ENCODE measurements at places on chromosomes 1 and 21. TPM values are rescaled to one million over a fixed set of nuclear protein-coding genes. Genes with fewer than 3 reads are reported as not detected.
A peak's percentile ranks its signal among the peaks of the same experiment; 100 is the strongest.

DNA sequence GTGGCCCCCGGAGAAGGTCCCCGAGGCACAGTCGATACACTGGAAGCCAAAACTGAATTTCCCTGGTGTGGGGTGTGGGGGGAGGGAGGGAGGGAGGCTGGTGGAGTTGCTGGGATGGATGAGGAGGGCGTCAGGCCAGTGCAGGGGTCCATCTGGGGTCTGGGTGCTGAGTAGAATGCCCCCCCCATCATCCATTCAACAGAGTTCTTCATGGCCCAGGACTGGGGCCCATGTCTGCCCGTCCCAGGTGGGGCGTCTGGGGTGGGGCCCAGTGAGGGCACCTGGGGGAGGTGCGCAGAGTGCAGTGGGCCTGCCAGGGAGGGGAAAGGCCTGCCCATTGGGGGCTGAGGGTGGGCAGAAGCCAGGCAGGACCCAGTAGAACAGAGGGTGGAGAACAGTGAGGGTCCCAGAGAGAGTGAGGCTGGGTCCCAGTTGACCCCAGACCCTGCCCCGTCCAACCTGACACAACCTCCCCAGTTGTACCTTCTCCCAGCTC lies 1.9 kb downstream of the TNFRSF18 start:
- peak; percentile 29 for DNase-seq

Gene PAX7
- total RNA-seq: not detected

Gene DIRAS3
- total RNA-seq: 2.2 TPM

Gene IL19
- total RNA-seq: not detected

- no peak for DNase-seq
Measured at GRCh38 chr1:220137019-220137786, 43.3 kb downstream of the IARS2 start.

Gene TRIM58
- total RNA-seq: 1.3 TPM

Gene KTI12
- 7.9 TPM for total RNA-seq

- no peak for DNase-seq
Measured at GRCh38 chr21:22650226-22650625, 1652.0 kb downstream of the NCAM2 start.

Gene C8B
- total RNA-seq: not detected

- DNase-seq: no peak
Measured at GRCh38 chr1:112971006-112971405, 15.0 kb upstream of the SLC16A1 start.

GRCh38 chr1:3470650-3471355 lies 16.3 kb downstream of the ARHGEF16 start:
- peak; percentile 69 for DNase-seq

Gene TMEM82
- not detected for total RNA-seq

- no peak for DNase-seq
Measured at GRCh38 chr1:109926662-109927300, 16.1 kb downstream of the CSF1 start.

- DNase-seq: no peak
Measured at GRCh38 chr1:212967801-212968200, 17.5 kb downstream of the VASH2 start.

GRCh38 chr1:211192227-211192626 lies 58.3 kb upstream of the KCNH1 start:
- DNase-seq: no peak

GRCh38 chr1:24418898-24419628 lies 3.5 kb downstream of the NIPAL3 start:
- DNase-seq: no peak

Gene MOV10
- total RNA-seq: 29.2 TPM

DNA sequence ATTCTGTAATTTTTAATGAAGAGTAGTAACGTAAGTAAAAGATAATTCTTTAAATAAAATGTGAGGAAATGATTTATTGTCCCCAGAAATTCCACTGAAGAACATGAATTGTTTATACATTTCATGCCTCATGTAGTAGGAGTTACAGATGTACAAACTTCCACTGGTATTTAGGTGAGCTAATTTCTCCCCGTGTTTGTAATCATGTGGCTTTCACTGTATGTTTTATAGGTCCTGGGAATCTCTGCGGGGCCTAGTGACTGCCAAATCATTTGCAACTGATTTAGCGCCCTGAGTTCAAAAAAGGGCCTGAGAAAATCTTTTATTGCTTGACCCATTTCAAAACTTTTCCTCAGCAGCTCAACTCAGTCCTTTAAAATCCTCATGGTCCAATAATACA lies 30.5 kb upstream of the FASLG start:
- DNase-seq: no peak

- DNase-seq: no peak
Measured at GRCh38 chr1:4668743-4669700, 14.6 kb downstream of the AJAP1 start.

DNA sequence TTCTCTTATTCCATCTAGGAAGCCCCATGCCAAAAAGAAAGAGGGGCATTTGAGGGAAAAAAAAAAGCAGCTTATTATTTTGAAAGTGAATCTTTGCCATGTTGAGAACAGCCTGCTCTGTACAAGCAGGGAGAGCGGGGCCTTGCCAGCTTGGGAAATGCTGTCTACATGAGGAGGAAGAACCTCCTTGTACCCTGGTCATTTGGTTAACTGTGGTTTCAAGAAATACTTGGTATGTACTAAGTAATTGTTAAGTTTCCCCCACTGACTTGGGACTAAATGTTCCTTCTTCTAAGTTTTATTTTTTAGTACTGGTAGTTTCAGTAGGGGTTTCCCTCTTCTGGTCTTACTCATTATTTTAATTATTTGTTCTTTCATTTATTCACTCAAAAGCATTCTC lies 144.1 kb upstream of the HOOK1 start:
- no peak for DNase-seq

GRCh38 chr1:40344597-40344996 lies 27.5 kb upstream of the COL9A2 start:
- DNase-seq: no peak

DNA sequence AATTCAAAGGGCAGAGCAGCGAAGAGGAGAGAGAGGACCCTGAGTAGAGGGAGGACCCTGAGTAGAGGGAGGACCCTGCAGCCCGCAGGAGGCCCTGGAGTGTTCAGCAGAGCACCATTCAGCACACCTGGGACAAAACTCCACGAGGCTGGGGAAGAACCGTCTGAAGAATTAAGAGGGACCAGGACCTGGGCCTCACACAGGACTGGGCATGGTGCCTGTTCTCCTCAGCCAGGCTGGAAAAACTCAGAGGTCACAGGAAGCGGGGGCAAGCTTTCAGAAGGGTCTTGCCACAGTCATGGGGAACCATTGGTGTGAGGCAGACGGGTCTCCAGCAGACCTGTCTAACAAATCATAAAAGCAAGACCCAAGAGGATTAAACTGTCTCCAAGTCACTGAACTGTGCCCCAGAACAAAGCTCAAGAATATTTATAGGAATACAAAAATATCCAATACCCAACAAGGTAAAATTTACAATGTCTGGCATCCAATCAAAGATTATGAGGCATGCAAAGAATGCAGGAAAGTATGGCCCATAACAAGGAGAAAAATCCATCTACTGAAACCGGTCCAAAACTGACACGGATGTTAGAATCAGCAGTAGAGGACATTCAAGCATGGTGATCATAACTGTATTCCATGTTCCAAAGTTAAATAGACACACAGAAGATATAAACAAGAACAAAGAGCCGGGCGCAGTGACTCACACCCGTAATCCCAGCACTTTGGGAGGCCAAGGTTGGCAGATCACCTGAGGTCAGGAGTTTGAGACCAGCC lies 30.6 kb downstream of the MORN1 start:
- peak; percentile 40 for DNase-seq

DNA sequence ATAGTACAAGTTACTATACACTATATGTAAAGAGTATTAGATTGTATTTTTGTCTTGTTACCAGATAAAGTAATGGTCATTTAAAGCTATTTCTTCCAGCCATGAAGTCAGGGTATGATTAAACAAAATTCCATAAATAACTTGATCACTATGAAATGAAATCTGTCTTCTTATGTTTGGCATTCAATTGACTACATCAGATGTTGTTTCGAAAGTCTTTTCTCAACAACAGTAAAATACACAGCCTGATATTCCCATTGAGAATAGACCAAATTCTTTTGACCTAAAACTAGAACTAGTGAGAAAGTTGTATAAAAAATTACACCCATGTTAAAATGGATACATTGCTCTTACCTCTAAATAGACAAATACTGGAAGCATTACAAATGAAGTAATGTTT lies 134.6 kb upstream of the ADAMTS5 start:
- no peak for DNase-seq

Gene NFASC
- total RNA-seq: 92.7 TPM

DNA sequence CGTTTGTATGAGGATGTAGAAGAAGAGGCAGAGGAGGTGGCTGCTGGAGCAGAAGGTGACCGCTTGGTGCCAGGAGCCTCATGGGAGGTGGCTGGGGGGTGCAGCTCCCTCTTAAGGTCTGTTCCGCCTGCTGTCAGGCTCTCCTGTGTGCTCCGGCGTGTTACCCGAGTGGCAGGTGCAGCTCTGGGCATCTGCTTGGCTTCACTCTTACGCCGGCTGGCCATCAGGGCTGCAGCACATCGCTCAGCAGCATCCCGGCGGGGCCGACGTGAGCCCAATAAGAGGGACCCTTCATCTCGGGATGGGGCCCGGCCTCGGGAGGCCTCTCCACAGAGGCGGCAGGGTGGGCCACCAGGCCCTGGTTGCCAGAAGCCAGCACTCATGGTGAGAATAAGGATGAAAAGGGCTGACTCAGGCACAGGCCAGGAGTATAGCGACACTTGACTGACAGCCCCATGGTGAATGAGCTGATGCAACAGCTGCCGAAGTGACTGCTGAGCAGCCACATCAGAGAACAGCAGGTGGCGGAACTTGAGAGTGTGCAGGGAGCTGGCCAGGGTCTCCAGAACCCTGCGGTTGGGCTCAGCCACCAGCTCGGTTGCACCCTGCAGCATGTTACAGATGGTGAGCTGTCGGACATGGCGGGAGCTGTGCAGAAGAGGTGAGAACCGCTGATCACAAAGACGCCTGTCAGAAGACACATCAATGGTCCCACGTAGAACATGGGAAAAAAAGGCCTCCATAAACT lies 17.5 kb downstream of the LRRC41 start:
- no peak for DNase-seq

Gene ZFP69B
- total RNA-seq: 2.2 TPM

Gene KRTAP21-3
- not detected for total RNA-seq

- no peak for DNase-seq
Measured at GRCh38 chr1:193339401-193339800, 153.0 kb upstream of the B3GALT2 start.

GRCh38 chr1:25784575-25785051 lies 15.4 kb upstream of the SELENON start:
- DNase-seq: no peak

Gene KIF14
- 0.60 TPM for total RNA-seq

GRCh38 chr1:30911059-30911954 lies 2.7 kb upstream of the SDC3 start:
- peak; percentile 95 for DNase-seq

Gene OR2T35
- total RNA-seq: not detected

Gene NGF
- total RNA-seq: 17.2 TPM

DNA sequence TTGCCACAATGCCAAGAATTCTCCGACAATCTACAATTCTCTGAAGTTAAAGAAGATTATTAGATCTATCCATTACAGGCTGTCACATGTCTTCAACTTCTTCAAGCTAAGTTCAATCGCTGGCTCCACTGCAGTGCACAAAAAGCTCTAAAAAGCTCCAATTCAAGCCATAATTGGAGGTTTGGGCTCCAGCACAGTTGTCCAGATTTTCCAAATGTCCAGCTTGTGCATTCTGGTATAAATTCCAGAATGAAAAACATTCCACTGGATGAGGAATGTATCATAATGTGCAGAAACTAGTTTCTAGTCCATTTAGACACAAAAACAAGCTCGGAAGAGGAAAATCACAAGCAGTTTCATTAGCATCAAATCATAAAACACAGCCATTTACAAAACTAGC lies 138.6 kb downstream of the NRIP1 start:
- DNase-seq: no peak

GRCh38 chr1:112033439-112034120 lies 44.1 kb upstream of the KCND3 start:
- DNase-seq: no peak

GRCh38 chr1:168422203-168422847 lies 121.5 kb downstream of the XCL2 start:
- no peak for DNase-seq

Gene CHI3L2
- 7.8 TPM for total RNA-seq

DNA sequence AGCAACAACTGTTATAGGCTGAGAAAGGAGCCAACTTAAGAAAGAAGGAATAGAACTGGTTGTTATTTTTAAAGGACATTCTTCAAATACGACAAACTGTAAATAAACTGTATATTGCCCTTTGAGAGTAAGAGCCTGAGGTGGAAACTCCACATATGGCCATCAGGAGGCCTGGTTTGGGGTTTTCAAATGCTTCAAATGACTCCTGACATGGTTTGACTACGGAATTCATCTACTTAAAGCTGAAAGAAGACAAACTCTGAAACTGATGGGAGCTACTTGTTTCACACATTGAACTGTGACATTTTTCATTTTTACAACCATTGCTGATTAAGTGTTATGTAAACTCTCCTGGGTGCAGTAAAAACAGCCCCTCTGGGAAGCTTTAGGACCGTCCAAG lies 59.8 kb downstream of the NGF start:
- no peak for DNase-seq

DNA sequence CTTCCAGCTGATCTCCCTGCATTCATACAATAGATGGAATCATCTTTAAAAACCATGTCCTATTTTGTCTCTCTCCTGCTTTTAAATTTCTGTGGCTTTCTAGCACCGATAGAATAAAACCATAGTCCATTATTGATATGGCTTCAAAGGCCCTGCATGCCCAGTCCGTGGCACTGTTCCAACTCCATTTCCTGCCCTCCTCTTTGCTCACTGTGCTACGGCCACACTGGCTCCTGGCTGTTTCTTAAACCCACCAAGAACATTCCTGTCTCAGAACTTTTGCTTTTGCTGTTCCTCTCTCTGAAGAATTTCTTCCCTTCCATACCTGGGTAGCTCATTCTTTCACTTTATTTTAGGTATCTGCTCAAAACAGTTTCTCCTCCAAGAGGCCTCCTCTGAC lies 7.2 kb downstream of the SLAMF1 start:
- DNase-seq: no peak

DNA sequence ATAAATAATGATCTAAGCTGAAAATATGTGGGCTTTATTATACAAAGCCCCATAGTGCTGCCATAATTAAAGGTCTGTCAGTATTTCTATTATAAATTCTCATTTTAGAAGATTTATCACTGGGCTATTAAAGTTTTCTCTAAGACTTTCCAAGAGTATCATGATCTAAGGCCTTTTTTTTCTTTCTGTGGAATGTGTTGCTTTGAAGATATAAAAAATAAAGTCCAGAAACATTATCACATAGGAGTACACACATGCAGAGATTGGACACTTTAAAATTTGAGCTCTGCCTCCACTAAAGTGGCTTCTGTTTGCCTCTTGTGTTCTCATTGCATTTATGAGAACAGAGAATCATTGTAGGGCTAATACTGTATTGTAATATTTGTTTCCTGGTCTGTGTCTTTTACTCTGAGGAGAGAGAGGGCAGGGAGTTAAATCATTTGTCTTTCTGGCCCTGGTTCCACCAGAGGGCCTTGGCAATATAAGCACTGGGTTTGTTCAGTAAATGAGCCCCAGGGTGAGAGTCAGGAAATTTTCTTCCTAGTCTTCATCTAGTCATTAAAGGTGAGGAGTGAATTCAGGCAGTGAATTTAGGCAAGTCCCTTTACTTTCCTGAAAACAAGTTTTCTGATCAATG lies 70.2 kb downstream of the NFIA start:
- DNase-seq: no peak

Gene WNT3A
- total RNA-seq: not detected

GRCh38 chr1:155141749-155142148 lies 1.4 kb upstream of the DPM3 start:
- DNase-seq: no peak

Gene OPRD1
- not detected for total RNA-seq

- DNase-seq: peak; percentile 90
Measured at GRCh38 chr1:93681101-93681988, at the start of gene BCAR3. Gene BCAR3 (minus strand): TSS chr1:93681837. CDS start chr1:93674930, 6,907 bp downstream.

Measured in aorta (tissue), 5 donors.